ENCODE measurements at places on chromosomes 16 and 17.
A peak's percentile ranks its signal among the peaks of the same experiment; 100 is the strongest.

- DNase-seq, result no peak
These were observed 84.8 kb upstream of the DOC2B start for GRCh38 chr17:266219-266618.

- DNase-seq, result no peak
These were observed 8.9 kb upstream of the PRSS21 start for GRCh38 chr16:2808181-2808580.

GRCh38 chr17:65190467-65191097 is 53.4 kb downstream of the RGS9 start:
- no peak for DNase-seq

GRCh38 chr16:84179612-84180320 is 7.1 kb downstream of the TAF1C start:
- DNase-seq, result no peak

DNA sequence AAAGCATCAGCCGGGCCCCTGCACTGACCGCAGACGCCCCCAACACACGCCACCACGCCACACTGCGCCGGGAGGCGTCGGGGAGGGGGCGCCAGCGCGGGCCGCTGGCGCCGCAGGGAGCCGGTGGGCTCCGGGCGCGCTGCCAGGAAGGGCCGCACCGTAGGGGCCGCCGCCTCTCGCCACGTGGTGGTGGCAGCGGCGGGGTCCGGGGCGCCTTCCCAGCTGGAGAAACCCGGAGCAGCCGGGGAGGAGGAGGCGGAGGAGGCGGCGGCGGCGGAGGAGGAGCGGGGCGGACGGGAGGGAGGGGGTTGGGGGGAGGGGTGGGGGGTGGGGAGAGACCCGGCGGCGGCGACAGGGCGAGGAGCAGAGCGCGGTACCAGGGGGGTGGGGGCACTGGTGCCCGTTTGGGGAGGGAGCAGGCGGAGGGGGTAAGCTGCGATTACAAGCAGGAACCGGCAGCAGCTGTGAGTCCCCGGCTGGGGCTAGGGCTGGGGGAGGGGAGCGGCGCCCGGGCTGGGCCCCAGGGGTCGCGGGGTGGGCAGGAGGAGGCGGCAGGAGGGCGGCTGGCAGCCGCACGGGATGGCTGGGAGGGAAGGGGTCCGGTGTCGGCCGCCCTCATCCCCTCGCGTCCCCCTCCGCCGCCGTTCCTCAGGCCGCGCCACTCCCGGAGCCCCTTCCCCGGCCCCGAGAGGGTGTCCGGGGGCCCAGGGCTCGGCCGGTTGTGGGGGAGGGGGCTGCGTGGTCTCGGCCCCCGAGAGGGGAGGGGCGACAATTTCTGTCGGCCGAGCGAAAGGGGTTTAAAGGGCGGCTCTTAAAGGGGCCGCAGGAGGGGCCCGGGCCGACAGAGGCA is at the start of gene TBKBP1:
Gene TBKBP1 (plus strand): TSS at position 431 of the 850 bp plus-strand sequence. CDS start 1,952 bp downstream, outside the sequence.
- peak; percentile 58 for DNase-seq

DNA sequence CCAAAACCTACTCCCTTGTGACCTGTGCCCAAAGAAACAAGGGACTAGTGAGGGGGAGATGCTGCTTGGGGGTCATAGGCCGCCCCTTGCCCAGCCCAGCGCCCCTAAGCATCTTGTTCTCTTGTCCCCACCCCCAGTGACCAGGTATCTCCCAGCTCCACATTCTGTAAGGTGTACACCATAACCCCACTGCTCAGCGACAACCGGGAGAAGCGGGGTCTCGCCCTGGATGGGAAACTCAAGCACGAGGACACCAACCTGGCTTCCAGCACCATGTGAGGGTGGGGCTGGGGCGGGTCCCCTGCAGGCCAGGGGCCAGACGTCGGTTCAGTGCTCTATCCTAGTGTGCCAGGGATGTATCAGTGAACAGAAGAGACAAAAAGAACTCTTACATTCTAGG is 8.7 kb downstream of the ARRB2 start:
- no peak for DNase-seq

DNA sequence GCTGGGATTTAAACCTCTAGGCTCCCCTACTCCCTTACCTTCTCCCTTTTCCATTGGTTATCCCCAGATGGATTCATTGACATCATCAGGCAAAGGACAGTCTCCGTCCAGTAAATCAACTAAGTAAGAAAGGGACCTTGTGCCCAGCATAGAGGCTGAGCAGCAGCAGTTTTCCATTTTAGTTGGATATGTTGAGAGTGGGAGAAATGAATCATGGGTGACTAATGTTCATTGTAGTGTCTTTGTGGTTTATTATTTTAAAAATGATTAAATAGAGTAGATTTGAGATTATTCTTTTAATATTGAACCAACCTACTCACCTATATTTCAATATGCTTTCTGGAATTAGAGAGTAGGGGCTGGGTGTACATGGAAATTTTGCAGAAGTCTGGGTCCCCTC is 99.4 kb upstream of the CACNG3 start:
- no peak for DNase-seq

GRCh38 chr16:71540-72401 is 660 bp downstream of the RHBDF1 start:
- no peak for DNase-seq

- no peak for DNase-seq
These were observed 45.0 kb downstream of the ESRP2 start for GRCh38 chr16:68190736-68191510.

GRCh38 chr16:52372313-52372712 is 174.6 kb downstream of the TOX3 start:
- DNase-seq, result no peak

DNA sequence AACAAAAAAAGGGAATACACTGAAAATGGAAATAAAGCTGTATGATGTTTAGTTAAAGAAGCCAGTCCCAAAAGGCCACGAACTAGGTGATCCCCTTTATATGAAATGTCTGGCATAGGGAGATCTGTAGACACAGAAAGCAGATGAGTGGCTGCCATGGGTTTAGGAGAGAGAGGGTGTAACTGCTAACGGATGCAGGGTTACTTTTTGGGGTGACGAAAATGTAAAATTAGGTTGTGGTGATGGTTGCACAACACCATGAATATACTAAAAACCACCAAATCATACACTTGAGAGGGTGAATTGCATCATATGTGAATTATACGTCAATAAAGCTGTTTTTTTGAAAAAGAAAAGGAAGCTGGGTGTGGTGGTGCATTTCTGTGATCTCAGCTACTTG is 99.6 kb downstream of the ADCY9 start:
- no peak for DNase-seq

- no peak for DNase-seq
These were observed 66.0 kb downstream of the USP32 start for GRCh38 chr17:60325730-60326524.

GRCh38 chr16:54342966-54343365 is 56.4 kb upstream of the IRX3 start:
- no peak for DNase-seq

DNA sequence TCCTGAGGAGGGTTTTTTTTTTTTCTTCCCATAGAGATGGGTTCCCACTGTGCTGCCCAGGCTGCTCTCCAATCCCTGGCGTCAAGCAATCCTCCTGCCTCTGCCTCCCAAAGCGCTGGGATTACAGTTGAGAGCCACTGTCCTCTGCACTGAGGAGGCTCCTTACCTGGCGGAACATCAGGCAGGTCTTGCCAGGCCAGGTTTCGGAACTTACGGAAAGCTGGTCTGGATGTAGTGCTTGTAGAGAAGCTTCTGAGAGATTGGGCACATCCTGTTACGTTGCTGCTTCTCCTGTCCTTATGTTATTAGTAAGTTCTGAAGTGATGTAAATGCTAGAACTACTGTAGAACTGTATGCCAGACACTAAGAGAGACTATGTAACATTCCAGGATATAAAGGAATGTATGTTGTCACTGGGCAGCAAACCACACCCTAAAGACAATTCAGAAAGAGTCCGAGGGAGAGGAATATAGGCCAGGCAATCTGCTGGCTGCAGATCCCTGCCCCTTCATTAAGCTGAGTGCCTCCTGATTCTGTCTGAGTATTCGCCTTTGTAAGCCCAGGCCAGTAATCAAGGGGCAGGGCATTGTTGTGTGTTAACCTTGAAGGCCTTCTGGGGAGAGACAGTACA is 21.1 kb downstream of the ETV4 start:
- DNase-seq, result no peak

DNA sequence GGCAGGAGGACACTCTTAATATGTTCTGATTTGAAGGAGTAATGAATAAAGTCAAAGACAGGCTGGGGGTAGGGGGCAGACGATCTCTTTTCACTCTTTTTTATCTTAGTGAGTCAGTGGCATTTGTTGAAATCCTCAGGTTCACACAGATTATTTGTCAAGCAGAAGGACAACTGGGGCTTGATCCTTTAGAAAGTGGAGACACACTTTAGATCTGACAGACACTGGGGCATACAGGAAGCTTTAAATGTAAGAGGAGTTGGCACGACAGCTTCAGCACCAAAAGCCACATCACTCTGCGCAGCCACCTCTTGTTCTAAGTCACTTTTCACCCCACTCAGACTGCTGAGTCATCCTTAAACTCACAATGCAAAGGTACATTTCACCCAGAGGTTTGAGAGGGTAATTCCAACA is 121.5 kb downstream of the STXBP4 start:
- no peak for DNase-seq

DNA sequence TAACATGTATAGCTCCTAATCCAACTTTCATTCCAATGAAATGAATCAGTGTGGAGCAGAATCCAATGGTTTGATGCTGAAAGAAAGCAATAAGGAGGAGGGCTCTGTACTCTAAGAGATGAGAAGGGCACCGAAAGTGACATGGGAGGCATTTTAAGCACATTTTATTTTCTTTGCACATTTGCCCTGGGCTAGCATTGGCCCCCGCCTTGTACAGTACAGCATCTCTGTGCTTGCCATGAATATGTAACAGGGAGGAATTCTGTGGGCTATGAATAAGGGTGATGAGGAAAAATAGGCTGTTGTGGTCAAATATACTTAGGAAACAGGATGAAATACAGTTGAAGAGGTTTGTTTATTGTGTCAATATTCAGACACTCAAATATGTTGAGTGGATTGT is 45.2 kb upstream of the SHISA6 start:
- no peak for DNase-seq

DNA sequence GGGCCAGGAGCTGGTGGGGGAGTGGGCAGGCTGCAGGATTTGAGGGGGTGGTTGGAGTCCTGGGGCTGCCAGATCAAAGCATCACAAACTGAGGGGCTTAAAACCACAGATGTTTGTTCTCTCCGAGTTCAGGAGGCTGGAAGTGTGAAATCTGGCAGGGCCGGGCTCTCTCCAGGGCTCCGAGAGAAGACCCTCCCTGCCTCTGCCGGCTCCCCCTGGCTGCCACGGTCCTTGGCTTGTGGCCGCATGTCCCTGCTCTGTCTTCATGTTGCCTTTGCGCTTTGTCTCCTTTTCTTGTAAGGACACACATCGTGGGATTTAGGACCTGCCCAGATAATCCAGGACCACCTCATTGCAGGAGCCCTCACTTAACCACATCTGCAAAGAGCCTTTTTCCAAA is 139.8 kb upstream of the GSE1 start:
- DNase-seq, result no peak

DNA sequence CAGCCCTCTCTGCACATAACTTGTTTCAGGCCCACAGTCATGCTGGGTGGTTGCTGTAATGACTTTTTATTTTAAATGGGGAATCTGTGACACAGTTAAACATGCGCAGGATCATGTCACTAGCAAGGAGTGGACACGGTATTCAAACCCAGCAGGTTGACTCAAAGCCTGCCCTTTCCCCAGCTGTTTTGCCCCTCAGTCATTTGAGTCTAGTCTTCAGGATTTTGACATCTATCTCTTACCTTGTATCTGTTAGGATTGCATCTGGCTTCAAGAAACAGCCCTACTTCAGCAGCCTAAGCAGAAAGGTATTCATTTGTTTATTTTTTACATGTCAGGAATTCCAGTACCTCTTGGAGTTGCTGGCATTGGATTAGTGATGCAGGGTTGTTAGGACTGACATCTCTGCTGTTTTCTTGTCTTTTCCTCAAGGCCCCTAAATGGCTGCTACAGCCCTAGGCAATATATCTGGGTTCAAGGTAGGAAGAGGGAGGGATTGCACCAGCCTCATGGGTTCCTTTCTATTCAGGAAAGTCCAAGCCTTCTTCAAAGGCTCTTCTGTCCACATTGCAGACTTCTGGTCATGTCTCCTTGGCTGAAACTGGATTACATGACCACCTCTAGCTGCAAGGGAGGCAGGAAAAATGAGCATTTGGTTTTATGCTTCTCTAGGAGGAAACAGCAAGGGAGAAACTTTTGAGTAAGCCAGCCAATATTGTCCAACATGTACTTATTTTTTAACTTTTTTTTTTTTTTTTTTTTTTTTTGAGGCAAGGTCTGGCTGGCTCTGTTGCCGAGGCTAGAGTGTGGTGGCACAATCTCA is 22.8 kb downstream of the ABCC1 start:
- DNase-seq, result no peak

All from dorsolateral prefrontal cortex (tissue), 122 donors.